Hypothalamus (tissue), 51 donors: ENCODE measurements at places on chromosomes 11 and 22.

DNA sequence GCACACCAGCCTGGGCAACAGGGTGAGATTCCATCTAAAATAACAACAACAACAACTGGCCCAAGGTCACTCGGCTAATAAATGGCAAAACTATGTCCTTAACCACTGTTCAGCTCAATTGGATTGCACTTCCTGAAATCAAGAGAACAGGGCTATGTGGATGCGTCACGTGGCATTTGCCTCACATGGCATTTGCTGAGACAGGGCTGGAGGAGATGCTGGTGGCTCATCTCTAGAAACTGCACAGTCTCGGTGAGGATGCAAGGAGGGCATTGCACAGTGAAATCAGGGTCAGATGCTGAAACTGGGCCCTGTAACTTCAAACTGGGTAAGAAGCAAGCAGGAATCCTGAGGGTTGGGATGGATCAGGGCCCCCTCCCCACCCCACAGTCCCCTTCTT, 171.9 kb downstream of the BUD13 start:
- DNase-seq, result no peak

GRCh38 chr11:67492069-67492727, 9.4 kb downstream of the AIP start:
- DNase-seq, result no peak

- DNase-seq, result peak; percentile 61
Observed at GRCh38 chr22:31857247-31857646, 87.1 kb upstream of the YWHAH start.

GRCh38 chr11:12512826-12513395, 135.5 kb downstream of the PARVA start:
- no peak for DNase-seq

DNA sequence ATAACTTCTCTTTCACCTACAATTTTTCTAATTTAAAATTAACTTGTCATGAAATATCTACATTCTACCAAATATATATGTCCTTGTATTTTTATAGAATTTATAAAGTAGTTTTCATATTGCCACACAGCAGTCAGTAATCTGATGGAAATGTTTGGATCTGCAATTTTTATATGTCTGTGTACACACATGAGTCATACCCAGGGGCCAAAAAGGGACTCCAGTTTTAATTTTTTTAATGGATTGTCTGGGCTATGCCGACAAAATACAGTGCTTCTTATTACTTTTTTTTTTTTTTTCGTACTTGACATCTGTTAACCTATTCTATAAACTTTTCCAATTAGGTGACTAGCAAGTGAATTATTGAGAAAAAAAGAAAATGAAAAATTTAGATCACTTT, 6.3 kb downstream of the GUCY1A2 start:
- DNase-seq, result no peak

DNA sequence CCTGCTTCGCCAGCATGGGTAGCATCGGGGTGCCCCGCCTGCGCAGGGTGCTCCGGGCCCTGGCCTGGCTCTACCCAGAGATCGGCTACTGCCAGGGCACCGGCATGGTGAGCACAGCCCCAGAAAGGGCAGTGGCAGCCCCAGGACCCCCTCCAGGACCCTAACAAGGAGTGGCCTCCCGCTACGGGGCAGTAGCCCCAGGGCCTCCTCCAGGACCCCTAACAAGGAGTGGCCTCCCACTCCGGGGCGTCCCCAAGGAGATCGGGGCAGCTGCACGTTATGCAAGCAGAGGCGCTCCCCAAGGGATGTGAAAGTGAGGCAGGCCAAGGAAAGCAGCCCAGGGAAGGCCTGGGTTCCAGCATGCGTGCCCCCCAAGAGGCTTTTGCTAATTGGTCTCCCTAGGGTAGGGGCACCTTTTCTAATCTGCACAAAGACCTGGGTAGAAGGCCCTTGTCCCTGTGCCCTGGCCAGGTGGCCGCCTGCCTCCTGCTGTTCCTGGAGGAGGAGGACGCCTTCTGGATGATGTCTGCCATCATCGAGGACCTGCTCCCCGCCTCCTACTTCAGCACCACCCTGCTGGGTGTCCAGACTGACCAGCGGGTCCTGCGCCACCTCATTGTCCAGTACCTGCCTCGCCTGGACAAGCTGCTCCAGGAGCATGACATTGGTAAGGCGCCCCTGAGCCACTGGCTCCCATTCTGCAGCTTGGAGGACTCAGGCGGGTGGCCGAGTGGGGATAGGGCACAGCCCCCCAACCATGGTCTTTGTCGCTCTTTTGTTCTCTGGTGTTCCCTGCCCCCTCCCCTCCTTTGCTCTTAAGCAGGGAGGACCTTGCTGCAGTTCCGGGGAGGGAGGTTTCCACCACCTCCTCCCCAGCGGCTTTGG, 35.0 kb downstream of the SGSM3 start:
- DNase-seq, result no peak

DNA sequence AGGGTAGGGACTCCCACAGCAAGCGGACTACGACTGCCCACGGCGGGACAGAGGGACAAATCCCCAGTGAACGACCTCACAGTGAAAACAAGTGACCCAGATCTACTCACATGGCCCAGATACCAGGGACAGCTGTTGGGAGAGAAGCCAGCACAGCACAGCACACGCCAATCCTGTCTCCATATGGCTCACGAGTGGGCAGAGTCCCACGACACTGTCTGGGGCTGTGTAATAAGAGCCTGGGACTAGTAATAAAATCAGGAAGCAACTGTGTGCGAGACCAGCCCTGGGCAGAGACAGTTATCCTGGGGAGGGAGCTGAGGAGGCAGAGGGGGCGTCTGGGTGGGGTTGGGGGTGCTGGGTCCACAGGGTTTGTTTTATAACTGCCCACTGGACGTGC, 385.0 kb downstream of the CTTN start:
- no peak for DNase-seq

- no peak for DNase-seq
Observed at GRCh38 chr11:96317985-96318384, 25.0 kb downstream of the MAML2 start.

DNA sequence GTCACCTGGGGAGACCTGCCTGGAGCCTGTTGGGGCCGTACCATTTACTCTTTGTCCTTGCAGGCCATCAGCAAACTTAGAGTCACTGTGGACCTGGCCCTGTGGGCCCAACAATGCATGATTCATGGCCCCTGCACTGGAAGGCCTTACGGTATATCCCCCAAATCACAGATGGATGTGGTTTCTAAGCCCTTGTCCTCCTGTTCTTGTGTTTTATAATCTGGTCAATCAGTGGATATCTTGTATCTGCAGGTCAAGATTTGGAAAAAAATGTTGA, 6.2 kb downstream of the TSKU start:
- no peak for DNase-seq

- DNase-seq, result no peak
Observed at GRCh38 chr22:49827271-49827852, 311 bp downstream of the BRD1 start.

DNA sequence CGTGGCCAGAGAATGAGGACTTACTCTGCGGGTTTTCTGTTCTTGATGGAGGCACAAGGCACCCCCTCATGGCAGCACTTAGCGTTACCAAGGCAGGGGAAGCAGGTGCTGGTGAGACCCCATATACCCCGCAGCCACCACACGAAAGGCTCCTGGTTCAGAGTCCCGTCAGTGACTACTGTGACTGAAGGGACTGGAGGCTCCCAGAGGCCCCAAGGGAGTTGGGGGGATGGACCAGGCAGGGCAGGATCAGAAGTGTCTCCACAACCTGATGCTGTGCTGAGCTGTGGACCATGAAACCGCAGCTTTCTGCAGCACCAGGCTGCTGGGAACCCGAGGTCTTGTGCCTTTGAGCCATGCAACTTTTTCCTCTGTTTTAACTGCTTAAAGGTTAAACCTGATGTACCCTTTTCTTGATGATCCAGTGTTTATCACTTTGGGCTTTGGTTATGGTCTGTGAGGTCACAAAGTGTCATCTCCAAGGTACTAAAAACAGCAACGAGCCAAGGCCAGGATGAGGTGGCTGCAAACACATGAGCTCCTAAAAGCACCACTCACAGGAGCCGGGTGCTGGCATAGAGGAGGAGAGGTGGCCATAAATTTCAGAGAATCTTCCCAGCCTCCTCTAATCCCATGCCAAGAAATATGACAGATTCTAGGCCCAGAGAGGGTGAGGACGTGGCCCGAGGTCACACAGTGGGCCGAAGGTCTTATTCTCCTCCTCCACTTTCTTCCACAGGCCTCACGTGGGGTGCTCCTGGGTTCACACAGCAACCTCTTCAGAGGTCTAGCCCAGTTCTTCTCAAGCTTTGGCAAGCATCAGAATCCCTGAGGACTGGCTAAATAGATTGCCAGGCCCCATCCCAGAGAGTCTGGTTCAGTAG, 4.2 kb upstream of the LRRC32 start:
- DNase-seq, result no peak

DNA sequence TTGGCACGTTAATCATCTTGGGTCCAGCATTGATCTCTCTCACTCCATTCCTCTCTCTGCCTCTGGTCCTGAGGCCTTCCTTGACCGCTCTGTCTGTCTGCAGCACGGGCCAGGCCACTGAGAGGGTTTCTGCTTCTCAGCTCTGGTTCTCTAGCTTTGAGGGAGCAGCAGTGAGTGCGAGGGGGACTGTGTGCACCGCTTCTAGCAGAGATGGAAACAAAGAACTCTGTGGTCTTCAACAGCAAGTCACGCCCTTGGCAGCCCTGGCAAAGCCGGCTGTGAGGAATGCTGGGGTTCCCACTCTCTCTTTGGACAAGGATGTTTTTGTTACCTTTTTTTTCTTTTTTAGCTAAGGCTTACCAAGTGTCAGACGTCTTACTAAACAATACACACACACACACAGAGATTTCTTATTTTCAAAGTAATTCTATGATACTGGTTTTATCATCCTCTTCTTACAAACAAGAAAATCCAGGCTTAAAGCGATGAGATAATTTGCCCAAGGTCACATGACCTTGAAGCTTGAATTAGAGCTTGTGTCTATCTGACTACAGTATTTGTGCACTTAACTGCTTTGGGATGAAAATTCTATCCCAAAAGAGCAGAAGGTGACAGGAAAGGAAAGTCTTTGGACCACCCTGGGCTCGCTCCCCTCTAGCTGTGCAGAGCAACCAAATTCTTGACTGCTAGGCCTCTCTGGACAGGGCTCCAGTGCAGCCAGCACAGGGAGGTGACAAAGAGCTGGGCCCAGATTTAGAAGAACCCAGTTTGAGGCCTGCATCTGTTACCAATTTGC, 293.2 kb downstream of the NTM start:
- peak; percentile 68 for DNase-seq

DNA sequence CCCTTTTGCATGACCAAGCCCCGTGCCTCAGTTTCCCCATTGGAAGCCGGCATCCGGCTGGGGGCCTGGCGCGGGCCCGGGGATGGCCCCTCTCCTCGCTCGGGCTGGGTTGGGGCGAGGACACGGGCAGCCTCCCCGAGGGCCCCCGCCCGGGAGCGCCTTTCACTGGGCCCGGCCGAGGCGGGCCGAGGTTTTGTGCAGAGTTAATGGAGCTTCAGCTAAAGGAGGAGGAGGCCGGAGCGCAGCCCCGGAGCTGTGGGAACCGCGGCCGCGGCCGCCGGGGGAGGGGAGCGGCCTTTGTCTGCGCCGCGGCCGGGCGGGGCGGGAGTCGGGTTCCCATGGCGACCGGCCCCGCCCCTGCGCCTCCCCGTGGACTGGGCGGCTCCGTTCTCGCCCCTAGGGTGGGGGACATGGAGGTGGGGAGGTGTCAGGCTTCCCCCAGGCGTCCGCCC, 1.4 kb upstream of the MAPK11 start:
- DNase-seq, result no peak

DNA sequence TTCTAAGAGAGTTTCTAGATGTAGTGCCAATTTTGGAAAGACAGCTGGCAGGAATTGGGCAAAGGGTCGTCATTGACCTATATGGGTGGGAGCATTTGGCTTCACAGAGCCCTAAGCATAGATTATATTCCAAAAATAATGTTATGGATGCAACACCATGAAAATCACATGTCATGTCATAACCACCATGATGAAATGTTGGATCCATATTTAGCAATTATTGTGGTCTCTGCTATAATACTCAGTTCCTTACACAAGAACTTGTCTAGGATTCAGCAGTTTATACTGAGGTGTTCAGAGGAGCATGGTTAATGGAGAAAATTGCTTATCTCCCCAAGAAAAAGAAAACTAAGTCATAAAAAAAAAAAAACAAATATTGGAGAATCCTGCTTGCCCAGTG, 31.6 kb downstream of the NTM start:
- no peak for DNase-seq

DNA sequence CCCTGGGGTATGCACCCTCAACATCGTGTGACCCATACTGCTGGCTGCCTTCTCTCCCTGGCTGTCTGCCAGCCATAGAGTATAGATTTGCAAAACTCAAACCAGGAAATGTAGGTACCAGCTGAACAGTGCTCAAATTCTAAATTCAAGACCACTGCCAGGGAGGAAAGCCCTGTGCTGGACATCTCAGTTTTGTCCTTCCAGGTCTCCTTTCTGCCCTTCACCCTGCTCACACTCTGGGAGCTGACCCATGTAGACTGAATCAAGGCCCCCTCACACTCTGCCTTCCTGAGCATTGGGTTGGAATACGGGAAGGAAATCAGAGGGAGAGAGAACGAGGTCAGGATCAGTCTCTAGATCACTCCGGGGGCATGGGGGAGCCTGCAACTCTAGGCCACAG, 12.4 kb upstream of the DRD2 start:
- no peak for DNase-seq

DNA sequence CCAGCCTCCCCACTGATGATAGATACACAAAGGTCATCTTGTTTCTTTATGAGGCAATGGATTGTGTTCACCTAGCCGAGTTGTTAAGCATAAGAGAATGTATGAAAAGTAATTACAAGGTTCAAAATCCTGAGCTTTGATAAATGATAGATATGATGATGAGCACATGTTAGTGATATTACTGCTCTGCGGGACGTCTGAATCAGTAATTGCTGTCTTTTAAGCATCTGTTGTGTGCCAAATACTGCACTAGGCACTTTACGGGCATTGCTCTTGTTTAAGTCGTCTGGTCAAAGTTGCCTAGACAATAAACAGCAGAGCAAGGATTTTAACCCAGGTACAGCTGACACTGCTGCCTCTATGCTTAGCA, 559 bp upstream of the RNF141 start:
- DNase-seq, result no peak

GRCh38 chr11:95304777-95305176, 73.8 kb upstream of the SESN3 start:
- DNase-seq, result no peak

- no peak for DNase-seq
Observed at GRCh38 chr11:124519850-124520549, 23.5 kb downstream of the OR8B12 start.

- no peak for DNase-seq
Observed at GRCh38 chr11:56140151-56140661, at the start of gene OR8J3. OR8J3 (minus strand) TSS chr11:56140201; CDS start chr11:56137718, 2,483 bp downstream.

DNA sequence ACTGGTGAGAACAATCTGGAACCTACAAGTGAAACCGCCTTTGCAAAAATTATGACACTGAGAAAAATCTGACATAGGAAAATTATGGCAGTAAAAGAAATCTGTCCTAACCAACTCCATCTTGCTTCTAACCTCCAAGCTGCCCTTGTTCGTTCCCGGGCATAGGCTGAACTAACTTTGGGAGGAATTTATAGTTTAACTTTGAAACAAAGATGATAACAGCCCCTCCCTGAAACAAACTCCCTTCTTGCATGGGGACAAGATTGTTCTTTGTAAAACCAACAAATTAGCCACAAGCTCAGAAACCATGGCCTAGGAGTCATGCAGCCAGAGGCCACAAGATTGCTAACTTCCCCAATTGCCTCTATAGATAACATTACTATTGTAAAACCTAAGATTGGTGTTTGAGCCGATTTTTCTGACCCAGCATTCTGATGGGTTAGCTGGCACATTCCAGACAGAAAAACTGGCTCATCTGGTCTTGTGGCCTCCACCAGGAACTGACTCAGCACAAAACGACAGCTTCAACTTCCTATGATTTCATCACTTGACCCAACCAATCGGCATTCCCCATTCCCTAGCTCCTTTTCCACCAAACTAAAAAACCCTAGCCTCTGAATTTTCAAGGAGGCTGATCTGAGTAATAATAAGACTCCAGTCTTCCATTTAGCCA, 3.6 kb upstream of the CCDC81 start:
- DNase-seq, result no peak
